ENCODE measurements at places on chromosomes 12 and 14.

- no peak for DNase-seq
Observed at GRCh38 chr12:60308366-60308991, 712.6 kb downstream of the SLC16A7 start.

GRCh38 chr14:74954232-74954946 lies 1.0 kb downstream of the PGF start:
- no peak for DNase-seq

GRCh38 chr12:128969480-128970055 lies 116.3 kb downstream of the GLT1D1 start:
- DNase-seq = no peak

DNA sequence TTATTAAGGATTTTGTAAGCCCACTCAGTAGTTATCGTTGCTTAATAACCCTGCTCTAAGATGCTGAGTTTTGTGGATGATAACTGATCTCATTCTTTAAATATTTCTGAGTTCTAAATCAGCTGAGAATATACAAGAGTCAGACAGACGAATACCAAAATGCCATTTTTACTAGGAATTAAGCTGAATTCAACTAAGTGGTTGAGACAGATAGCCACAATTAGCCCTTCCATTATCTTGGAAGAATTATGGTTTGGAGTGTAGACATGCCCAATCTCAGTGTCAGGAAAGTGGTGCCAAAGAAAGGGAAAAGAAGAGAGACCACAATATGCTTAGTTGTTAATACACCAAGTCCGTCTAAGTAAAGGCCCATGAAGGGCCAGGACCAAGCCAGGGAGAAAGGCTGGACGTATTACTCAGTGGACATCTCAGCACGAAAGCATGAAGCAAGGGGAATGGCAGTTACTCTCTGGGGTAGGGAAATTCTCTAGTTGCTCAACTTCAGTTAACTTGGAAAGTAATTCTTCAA lies 58.6 kb downstream of the KCNA5 start:
- no peak for DNase-seq

- DNase-seq = no peak
Observed at GRCh38 chr14:68623307-68623706, 169.6 kb downstream of the ZFP36L1 start.

DNA sequence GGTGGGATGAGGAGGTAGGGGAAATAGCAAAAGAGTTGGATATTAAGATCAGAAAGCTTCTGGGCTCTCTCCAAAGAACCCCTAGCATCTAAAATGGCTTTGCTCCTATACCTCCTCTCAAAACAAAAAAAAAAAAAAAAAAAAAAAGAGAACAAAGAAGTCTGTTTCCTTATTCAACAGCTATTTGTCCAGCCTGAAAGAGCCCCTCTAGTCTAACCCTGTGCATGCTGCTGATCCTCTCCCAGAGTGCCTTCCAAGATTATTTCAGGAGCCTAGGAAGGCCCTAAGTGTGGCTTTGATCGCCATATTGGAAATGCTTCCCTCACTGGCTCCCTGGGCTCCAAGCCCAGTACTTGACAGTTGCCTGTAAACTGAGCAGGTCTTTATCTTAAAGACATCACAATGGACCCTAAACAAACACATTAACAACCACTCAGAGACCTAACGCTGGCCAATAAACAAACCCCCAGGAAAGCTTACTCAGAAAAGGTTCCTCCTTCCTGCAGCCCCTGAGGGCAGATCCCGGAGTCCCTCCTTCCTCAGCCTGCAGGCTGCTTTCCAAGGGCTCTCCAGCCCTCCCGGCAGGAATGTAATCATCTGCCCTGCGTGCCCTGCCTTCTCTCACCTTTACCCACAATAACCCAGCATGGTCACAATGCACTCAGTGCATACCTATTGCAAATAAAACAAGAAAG lies 17.4 kb upstream of the COL2A1 start:
- no peak for DNase-seq

GRCh38 chr12:46777587-46777986 lies 48.2 kb downstream of the SLC38A4 start:
- DNase-seq = no peak

DNA sequence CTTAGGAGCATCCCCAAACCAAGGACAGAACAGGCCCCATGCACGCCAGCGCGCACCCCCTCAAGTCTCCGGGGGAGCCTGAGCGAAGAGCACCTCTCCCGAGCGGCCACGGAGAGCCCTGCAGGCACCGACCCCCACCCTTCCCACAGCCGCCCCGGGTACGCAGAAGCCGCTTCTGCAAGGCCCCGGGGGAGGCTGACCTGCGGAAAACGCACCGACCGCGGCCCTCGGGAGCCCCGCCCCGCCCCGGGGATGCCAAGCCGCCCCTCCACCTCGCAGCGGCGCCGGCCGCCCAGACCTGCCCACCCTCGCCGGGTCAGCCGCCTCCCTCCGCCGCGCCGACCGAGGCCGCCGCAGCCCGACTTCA lies 385 bp downstream of the CAPRIN2 start:
- DNase-seq = no peak

DNA sequence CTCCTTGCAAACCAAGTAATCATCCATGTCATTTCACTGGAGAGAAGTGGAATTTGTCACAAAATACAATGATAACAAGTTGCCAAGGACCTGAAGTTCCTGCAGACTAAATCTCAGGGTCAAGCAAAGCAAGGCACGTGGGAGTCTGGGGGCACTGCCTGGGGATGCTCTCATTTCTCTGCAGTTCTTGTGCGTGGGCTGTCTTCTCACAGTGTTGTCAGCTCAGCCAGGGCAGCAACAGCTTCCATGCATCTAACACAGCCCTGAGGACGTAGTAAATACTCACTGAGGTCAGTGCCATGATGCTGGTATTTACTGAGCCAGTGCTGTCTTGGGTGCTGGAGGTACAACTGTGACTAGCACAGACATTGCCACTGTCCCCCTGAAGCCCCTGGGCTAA lies 62.9 kb upstream of the CMKLR1 start:
- DNase-seq = no peak

GRCh38 chr12:101902641-101903040 lies 25.3 kb downstream of the DRAM1 start:
- no peak for DNase-seq

- DNase-seq = no peak
Observed at GRCh38 chr12:21346542-21347205, 12.0 kb upstream of the SLCO1A2 start.

- DNase-seq = peak; percentile 9
Observed at GRCh38 chr12:94614288-94614721, 36.1 kb downstream of the TMCC3 start.

- no peak for DNase-seq
Observed at GRCh38 chr12:53495903-53496751, 3.1 kb downstream of the MAP3K12 start.

- DNase-seq = no peak
Observed at GRCh38 chr14:70924521-70924920, 17.3 kb downstream of the PCNX1 start.

DNA sequence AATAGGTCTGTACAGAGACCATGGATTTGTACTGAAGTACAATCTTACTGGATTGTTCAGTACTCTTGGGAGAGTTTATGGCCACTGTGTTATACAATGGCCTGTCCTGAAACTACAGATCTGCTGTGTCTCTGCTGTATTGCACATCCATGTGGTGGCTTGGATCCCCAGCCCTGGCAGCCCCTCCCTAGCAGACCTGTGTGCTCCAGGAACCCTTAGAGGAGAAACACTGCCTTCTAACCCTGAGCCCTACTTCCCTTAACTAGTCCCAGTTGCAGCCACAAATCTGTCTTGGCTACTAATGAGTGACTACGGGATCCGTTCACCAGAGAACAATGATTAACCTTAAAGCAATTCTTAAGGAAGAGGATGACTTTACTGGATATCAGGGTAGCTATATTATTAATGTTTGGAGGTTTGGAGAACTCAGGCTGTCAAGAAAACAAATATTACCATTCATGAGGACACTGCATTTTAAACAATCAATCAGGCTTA lies 27.7 kb downstream of the RNF34 start:
- no peak for DNase-seq

DNA sequence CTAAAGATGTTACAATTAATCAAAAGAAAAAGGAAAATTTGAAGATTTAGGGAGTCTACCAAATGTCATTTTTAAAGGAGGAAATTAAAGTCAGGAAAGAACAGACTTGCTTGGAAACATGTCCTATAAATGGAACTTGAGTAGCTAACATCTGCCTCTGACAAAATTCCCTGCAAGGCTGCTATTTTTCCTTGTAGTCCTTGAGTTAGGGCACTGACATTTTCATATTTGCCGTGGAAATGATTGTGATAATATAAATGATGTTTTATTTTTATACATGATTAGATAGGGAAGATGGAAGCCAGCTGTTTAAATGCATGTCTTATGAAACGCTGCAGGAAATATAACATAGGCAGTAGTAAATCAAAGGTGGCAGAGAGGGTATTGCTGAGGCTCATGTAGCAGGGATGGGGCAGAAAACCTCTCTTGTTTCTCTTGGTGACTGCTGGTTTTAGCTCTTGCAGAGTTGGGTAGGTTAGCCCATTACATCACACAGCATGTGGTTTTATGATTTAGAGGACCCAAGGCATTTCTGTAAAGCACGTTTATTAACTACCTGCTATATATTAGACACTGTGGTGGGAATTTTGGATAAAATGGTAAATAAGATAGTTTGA lies 21.7 kb downstream of the NUBPL start:
- no peak for DNase-seq

Measured in C1 segment of cervical spinal cord (tissue), 14 donors.